ENCODE measurements at places on chromosomes 2 and 18. TPM values are rescaled to one million over a fixed set of nuclear protein-coding genes. Genes with fewer than 3 reads are reported as not detected.

- peak; percentile 84 for DNase-seq
Measured at GRCh38 chr2:119387381-119388129, 20.8 kb downstream of the DBI start.

DNA sequence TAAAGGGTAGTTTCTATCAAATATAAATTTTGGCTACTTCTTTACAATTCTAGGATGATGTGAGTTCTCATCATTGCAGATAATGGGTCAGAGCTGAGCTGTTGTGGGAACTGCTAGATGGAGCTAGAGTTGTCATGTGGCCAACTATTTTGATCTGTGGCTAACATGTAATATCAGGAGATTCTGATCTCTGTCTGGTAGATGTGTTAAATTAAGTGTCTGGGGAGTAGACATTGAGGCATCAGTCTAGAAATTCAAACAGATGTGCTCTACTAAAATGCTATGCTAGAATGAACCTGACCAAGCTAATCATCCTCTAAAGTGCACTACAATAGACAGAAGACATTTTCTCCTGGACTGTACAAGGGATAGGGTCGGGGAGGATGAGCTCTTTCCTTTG is 30.3 kb upstream of the DARS1 start:
- DNase-seq = no peak

DNA sequence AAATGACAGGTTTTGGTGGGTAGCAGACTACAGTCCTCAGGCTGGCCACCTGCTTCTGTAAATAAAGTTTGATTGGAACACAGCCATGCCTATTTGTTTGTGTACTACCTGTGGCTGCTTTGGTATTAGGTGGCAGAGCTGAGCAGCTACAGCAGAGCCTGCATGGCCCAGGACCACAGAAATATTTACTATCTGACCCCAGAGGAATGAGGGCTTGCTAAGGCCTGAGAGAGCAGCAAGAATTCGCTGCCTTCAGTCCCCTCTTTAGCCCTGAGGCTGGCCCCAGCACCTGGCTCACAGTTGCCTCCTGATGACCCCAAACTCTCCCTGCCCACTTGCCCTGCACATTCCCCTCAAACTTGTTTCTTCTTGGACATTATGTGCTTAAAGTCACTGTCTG is 32.5 kb downstream of the POLR1A start:
- DNase-seq = no peak

GRCh38 chr2:240482141-240482540 is 46.7 kb downstream of the GPC1 start:
- DNase-seq = no peak

GRCh38 chr2:24886691-24887304 is 33.2 kb downstream of the ADCY3 start:
- no peak for DNase-seq

DNA sequence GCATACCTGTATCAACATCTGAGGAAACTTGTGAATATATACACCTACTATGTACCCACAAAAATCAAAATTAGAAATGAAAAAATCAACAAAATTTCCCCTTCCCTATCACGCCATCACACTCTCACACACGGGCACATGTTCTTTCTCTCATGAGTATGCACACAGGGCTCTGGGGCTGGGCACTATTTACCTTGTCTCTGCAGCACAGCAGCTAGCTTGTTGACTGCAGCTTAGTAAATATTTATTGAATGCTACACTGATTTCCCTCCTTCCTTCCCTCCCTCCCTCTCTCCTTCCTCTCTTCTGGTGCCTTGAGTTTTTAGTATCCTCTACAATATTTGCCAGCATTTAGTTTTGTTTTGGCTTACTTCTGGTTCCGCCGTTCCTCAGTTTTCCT is 182.7 kb upstream of the LHCGR start:
- DNase-seq = no peak

DNA sequence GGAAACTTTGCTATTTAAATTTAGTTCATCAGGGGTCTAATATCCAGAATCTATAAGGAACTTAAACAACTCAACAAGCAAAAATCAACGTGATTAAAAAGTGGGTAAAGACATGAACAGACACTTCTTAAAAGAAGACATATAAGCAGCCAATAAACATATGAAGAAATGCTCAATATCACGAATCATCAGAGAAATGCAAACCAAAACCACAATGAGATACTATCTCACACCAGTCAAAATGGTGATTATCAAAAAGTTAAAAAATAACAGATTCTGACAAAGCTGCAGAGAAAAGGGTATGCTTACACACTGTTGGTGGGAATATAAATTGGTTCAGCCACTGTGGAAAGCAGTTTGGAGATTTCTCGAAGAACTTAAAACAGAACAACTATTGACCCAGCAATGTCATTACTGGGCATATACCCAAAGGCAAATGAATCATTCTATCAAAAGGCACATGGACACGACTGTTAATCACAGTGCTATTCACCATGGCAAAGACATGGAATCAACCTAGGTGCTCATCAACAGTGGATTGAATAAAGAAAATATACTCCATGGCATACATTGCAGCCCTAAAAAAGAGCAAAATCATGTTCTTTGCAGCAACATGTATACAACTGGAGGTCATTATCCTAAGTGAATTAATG is 189.9 kb downstream of the SLC4A10 start:
- peak; percentile 5 for DNase-seq

DNA sequence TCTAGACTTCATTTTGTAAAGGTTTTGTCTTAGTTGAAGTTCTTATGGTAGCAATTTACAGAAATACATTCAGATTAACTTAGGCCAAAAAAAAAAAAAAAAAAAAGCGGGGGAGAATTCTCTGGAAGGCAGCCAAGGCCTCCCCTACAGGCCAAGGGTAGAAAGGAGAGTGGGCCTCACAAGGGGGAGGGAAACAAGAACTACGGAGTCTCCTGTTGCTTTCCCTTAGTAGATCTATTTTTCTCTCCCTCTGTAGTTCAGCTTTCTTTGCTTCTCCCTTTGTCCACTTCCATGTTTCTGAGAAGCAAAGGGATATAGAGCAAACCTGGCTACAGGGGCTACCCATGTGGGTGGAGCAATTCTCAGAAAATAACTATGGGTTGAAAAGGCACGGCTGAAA is 2.4 kb upstream of the STK11IP start:
- no peak for DNase-seq

The XPO1 gene
- total RNA-seq = 210 TPM

The GPC1 gene
- total RNA-seq = 26.9 TPM

GRCh38 chr2:109340381-109340780 is 211.4 kb downstream of the SH3RF3 start:
- DNase-seq = no peak

GRCh38 chr18:42782929-42783328 is 332.6 kb downstream of the RIT2 start:
- DNase-seq = no peak

The DSG3 gene
- not detected for total RNA-seq

DNA sequence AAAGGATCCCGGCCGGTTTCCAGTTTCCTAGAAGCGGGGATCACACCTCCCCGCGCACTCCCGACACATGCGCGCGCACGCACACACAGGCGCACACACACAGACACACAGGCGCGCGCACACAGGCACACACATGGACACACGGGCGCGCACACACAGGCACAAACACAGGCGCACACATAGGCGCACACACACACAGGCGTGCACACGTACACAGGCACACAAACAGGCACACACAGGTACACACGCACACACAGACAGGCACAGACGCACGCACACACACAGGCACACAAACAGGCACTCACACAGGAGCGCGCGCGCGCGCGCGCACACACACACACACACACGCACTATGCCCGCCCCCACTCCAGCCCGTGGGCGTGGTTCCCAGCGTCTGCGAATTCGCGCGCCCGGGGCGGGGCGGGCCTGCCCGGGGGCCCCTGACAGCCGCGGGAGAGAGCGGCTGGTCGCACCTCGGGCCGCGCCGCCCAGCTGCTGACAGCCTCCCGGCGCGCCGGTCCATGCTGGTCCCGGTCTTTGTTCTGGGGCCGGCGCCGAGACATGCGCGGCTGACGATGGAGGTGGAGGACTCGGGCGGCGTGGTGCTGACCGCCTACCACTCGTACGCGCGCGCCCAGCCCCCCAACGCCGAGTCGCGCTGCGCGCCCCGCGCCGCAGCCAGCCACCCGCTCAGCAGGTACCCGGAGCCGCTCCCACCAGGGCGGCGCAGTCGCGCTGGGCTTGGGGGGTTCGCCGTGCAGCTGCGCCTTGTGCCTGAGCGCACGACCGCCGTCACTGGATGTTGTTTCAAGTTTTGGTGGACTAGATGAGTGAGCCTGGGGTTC is at the start of gene ARHGAP28:
ARHGAP28 (plus strand) TSS at position 470 of the 845 bp plus-strand sequence; CDS start at position 576, 106 bp downstream.
- DNase-seq = no peak

The ALLC gene
- total RNA-seq = not detected

- peak; percentile 35 for DNase-seq
Measured at GRCh38 chr2:10541081-10541480, 93.0 kb upstream of the ODC1 start.

The L3MBTL4 gene
- 0.05 TPM for total RNA-seq

The SDC1 gene
- 83.3 TPM for total RNA-seq

The SPP2 gene
- 0.27 TPM for total RNA-seq

DNA sequence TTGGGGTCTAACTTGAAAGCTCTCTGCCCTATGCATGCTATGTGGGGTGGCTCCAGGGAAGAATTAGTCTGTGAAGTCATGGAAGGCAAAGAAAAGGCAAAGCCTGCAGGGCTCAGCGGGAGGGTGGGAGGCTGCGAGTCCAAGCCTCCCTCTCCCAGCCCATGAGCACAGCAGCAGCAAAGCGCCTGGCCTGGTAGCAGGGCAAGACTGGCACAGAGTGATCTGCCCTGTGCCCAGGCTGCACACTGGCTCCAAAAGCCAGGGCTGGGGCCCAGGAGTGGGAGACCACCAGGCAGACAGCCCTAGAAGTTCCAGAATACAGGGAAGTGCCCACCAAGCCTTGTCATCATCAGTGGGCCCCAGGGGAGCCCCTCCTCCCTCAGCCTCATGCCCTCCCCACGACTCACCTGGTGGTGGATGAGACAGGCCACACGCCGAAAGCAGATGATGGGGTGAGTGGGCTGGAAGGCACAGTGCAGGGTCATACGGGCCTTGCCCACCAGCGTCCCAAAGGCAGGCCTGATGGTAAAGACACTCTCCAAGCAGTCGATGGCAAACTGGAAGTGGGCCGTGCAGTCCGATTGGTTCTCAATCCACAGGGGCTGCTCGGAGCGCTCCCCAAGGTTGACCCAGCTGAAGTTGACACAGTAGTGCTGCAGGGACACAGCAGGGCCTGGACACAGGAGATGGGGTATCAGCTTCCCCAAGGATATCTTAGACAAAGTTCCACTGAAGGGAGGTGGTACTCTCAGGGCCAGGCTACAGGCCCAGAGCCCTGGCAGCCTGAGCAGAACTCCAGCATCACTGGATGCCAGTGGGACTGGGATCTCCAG is 12.1 kb downstream of the CFAP65 start:
- DNase-seq = no peak

The SAG gene
- not detected for total RNA-seq

- DNase-seq = no peak
Measured at GRCh38 chr2:74281141-74281975, 61.9 kb downstream of the SLC4A5 start.

- DNase-seq = peak; percentile 74
Measured at GRCh38 chr2:182858671-182859070, 7.8 kb downstream of the FRZB start.

DNA sequence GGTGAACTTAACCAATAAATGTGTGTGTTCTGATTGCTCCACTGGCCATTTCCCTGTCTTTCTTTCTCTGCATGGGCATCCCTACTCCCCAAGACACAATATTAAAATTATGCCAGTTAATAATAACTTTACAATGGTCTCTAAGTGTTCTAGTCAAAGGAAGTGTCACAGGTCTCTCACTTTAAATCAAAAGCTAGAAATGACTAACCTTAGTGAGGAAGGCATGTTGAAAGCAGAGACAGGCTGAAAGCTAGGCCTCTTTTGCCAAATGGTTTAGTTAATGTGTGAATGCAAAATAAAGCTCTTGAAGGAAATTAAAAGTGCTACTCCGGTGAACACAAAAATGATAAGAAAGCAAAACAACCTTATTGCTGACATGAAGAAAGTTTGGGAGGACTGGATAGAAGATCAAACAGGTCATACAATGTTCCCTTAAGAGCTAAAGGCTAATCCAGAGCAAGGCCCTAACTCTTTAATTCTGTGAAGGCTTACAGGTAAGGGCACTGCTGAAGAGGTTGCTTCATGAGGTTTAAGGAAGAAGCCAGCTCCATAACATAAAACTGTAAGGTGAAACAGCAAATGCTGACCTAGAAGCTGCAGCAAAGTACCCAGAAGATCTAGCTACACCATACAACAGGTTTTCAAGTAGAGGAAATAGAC is 44.0 kb upstream of the ARHGAP15 start:
- no peak for DNase-seq

The CYP27C1 gene
- total RNA-seq = 0.96 TPM

The COL4A4 gene
- total RNA-seq = 0.89 TPM

GRCh38 chr18:986051-986450 is 81.4 kb downstream of the ADCYAP1 start:
- no peak for DNase-seq

DNA sequence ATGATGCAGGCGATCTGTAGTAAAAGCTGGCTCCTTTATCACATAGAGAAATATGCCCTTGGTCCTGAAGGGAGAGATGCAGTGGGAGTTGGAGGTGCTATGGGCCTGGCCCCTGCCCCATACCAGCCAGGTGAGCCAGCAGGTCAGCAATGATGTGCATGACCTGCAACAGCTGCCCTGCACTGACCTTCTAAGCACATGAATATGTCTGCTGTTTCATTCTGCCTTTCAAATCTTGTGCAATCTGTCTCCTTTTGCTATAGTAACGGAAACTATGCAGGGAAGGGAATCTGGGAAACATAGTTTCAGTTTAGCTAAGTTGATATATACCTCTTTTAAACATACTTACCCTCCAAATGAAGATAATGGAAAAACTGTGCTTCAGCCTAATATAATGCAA is 235.2 kb downstream of the TDRD15 start:
- no peak for DNase-seq

The KYNU gene
- 11.3 TPM for total RNA-seq

The POTEJ gene
- total RNA-seq = not detected

DNA sequence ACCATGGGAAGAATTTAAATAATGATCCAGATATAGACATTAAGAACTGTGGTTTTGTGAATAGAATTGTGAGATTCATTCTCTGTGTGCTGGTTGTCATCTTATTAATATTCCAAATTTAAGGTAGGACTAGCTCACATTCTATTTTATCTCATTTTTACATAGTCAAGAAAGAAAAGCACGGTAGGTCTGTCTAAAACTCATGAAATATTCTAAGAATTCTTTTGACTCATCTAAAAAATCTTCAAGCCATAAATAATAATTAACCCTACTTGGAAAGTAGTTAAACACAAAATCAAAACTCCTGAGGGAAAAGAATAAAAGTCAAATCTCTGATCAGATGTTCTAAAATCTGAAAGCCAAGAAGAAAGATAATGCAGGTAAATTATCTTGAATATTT is 388.8 kb upstream of the CHAC2 start:
- DNase-seq = no peak

GRCh38 chr2:30194421-30194820 is 36.9 kb upstream of the LBH start:
- DNase-seq = no peak

The RIT2 gene
- total RNA-seq = 0.37 TPM

GRCh38 chr18:22067109-22067508 is 102.3 kb upstream of the GATA6 start:
- no peak for DNase-seq

- peak; percentile 48 for DNase-seq
Measured at GRCh38 chr18:76495435-76496193, 572 bp upstream of the ZNF516 start.

- DNase-seq = no peak
Measured at GRCh38 chr2:19364014-19364413, 5.6 kb upstream of the OSR1 start.
